ENCODE measurements at places on chromosomes 3 and 15. TPM values are rescaled to one million over a fixed set of nuclear protein-coding genes. Genes with fewer than 3 reads are reported as not detected.

CLRN1 gene
- total RNA-seq: not detected

SOX2 gene
- 0.39 TPM for total RNA-seq

XIRP1 gene
- total RNA-seq: not detected

FSTL1 gene
- 9.2 TPM for total RNA-seq

FBXO40 gene
- not detected for total RNA-seq

ACKR2 gene
- not detected for total RNA-seq

MRAS gene
- total RNA-seq: 14.2 TPM

CFAP161 gene
- 2.7 TPM for total RNA-seq

FGF7 gene
- total RNA-seq: not detected

HAPLN3 gene
- 168 TPM for total RNA-seq

ARGFX gene
- total RNA-seq: not detected

MNS1 gene
- total RNA-seq: 3.8 TPM

DAZL gene
- not detected for total RNA-seq

CCDC9B gene
- total RNA-seq: 55.9 TPM

PPIB gene
- 407 TPM for total RNA-seq

C15orf62 gene
- total RNA-seq: 0.33 TPM

ADCY5 gene
- total RNA-seq: 1.4 TPM

EPHB3 gene
- total RNA-seq: 6.0 TPM

PAQR9 gene
- total RNA-seq: 0.36 TPM

CATSPER2 gene
- 3.5 TPM for total RNA-seq

SEMA6D gene
- 0.03 TPM for total RNA-seq

DLL4 gene
- total RNA-seq: 0.31 TPM

ADAMTSL3 gene
- total RNA-seq: not detected

DVL3 gene
- total RNA-seq: 97.2 TPM

NR1I2 gene
- not detected for total RNA-seq

P2RY12 gene
- not detected for total RNA-seq

APBA2 gene
- 0.31 TPM for total RNA-seq

ANKRD63 gene
- 0.72 TPM for total RNA-seq

DLEC1 gene
- not detected for total RNA-seq

FOXL2NB gene
- total RNA-seq: 11.4 TPM

CAMK2N2 gene
- total RNA-seq: 5.7 TPM

TF gene
- total RNA-seq: 9.5 TPM

PIERCE2 gene
- total RNA-seq: 2.8 TPM

KIF7 gene
- total RNA-seq: 6.5 TPM

GXYLT2 gene
- total RNA-seq: 6.1 TPM

HESX1 gene
- 1.1 TPM for total RNA-seq
